Left cardiac atrium (tissue), 4 donors: ENCODE measurements at places on chromosomes 3 and 15.

GRCh38 chr3:169846458-169847193 is 23.1 kb downstream of the LRRC31 start:
- DNase-seq: no peak

DNA sequence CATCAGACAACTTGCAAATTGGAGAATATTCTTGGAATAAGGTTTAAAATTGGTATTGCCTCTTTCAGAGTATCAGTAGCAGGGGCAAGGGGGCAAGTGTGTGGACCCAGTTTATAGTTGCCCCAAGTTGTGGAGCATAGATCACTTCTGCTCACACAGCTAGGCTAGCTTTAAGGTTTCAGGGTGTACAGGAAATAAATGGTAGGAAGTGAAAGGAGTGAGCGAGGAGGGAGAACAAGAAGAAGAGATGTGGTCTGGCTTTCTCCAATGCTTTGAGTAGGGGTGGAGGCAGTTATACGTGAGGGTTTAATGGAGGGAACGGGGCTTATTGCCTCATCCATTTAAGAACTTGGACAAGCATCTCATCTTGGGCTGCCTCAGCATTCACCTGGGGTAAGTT is 290.0 kb upstream of the CFAP20DC start:
- DNase-seq: no peak

DNA sequence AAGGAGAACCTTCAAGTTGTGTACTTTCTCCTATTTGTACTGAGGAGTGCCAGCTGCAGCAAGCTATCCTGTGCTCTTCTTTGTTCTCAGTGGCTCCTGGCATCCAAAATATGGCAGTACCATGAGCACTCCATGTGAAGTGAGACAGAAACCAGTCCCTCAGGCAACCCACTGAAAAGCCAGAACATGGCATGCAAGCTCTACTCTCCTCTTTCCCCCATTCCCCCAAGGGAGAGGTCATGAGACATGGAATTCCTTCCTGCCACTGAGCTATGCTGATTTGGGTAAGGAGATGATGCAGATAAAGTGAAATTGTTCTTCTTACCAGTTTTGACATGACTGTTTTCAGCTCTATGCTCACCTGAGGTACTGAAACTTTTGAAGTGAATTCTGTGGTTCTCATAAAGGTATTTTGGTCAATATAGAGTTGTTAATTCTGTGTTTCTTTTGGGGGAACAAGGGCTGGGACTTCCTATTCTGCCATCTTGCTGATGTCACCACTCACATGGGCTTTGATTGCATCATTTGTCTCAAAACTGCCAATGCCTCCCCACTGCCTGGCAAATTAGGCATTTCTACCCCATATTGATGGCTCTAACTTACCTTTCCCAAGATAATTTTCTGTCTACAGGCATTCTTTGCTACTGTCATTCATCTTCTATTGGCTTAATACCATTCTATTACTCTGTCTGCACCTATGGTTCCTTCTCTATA is 22.8 kb upstream of the CEP152 start:
- no peak for DNase-seq

GRCh38 chr3:69081583-69082262 is 1.6 kb upstream of the UBA3 start:
- no peak for DNase-seq

DNA sequence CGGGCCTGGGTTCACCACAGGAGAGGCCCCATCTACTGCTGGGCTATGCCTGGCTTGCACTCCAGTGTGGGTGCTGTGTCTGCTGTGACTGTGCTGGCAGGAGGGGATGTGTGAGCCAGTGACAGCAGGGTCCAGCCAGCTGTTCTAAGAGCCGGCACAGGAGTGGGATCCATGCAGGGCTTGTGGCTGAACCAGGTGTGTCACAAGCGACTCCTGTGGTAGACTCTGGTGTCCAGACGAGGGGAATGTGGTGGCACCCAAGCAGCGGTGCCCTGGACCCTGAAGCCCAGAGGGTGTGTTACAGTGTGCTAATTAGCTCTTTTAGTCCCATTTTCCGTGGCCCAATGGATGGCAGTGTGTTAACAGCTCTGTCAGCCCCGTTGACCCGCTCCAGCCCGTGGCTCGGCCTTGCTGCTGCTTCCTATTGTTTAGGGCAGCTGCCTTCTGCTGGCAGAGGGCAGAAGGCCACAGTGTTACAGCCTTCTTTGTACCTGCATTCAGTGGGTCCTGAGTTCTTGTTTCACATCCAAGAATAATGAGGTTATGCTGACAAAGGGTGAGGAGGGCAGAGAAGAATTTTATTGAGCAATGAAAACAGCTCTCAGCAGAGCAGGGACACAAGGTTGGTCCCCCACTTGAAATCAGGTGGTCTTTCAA is 78.5 kb upstream of the RNU6-1 start:
- no peak for DNase-seq

GRCh38 chr3:193869221-193870201 is 266.4 kb upstream of the HES1 start:
- DNase-seq: peak; percentile 74

DNA sequence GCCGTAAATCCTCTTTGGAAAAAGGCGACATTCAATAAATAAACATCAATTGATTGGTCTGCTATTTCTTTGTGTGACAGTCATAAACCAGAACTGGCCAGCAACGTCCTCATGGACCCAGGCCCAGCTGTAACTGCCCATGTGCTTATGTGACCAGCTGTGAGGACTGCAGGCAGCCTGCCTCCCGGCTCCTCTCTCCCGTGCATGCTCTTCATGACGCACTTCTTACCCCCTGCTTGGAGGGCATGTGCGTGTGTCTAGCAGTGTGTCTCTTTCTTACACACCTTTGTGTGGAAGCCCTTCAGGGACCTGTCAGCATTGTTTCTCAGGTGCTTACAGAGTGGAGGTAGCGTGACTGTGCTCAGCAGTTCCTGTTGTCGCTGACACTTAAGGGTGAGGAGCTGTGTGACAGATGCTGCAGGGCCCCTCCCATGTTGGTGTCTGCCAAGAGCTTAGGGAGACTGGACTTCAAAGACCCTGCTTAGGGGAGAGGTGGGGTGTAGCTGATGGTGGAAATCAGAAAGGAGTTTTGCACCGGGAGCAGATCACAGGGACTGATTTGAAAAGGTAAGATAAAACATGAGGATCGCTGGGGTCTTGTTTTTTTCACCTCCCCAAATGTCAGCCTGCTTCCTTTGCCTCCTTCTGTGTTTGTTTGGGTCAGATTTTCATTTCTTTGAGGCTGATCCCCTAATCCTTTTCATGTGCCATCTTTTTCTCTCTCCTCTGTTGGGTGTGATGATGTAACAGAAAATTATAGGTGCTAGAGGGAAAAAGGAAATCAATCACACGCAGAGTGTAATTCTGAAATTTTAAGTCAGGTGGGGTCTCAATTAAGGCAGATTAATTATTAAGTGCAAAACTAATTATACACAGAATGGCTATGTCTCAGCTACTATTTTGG is 2.1 kb downstream of the PODXL2 start:
- no peak for DNase-seq

DNA sequence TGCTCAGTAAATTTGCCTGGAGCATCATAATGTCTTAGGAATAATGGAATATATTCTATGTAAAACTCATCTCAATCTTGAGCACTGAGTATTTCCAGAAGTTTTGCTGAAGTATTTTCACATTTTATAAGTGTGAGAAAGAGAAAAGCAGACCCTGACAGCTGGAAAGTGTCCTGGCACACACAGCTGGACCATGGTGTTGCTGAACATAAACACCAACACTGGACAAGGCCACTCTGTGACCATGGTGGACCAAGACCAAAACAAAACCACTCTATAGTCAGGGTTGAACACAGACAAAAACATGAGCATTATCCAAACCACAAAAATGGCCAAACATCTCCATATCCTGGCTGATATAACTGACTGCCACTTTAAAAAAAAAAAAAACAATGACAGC is 15.1 kb upstream of the SGO1 start:
- DNase-seq: no peak

DNA sequence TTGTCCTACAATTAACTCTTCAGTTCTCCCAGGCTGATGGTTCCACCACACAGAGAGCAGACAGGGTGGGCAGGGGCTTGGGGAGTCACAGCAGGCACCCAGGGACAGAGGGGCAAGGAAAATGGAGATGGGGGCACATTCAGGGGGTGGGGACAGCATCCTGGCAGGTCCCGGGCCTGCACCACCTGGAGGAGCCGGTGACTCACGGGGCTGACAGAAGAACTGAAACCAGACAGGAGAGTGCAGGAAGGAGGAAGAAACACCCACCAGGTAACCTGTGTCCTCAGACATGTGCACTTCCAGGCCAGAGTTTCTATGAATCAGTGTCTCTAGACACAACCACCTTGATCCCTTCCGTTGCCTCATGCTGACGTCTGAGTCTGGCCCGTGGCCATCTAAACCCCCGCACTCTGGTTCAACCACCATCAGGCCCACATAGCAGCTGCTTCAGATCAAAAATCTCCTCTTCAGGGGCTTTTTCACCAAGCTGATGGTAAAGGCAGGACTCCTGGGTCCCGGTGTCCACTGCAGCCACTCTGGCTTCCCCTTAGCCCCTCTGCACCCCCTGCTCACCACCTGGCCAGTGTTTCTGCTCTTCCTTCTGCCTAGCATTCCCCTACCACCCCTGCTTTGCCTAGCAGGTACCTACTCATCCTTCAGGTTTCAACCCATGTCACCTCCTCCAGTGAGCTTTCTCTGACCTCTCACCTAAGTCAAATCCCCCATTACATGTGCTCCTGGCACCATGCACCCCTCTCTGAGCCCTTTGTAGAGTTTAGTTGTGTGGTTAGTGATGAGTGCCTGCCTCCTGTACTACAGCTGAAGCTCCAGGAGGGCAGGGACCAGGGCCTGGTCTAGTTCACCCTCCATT is 16.5 kb upstream of the CYP11A1 start:
- no peak for DNase-seq

DNA sequence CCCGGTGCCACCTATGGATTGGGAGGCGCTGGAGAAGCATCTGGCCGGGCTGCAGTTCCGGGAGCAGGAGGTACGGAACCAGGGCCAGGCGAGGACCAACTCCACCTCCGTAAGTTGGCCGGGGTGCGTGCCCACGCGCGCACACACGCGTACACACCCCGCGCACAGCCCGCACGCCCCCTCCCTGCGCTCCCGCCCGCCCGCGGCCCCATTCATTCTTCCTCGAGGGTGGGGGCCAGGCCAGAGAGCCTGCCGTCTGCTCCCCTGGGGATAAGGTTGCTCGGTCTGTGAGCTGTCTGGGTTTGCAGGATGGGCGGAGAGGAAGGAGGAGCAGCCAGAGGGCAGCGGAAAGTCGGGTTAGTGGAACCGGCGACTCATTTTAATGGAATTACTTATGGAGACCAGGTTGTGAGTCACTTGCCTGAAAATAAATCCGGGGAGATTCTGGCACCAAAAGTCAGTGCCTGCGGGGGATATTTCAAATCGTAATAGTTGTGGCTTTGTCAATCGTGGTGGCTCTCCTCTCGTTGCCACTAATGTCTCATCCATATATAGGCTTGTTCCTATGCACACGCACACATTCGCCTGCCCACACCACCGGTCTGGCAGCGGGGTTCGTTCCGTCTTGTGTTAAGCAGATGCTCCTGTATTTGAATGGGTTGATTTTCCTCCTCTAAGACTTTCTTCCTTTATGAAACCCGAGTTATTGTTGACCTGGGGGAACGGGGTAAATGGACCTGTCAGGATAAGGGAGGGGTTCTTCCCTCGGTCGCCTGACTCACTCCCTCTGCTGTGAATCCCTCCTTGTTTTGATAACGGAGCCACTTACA is 223.4 kb upstream of the IL12A start:
- peak; percentile 85 for DNase-seq

GRCh38 chr15:69941706-69942495 is 155.8 kb downstream of the TLE3 start:
- no peak for DNase-seq

- no peak for DNase-seq
Measured at GRCh38 chr15:27249760-27250109, 278.8 kb downstream of the GABRG3 start.

GRCh38 chr3:140910860-140911259 is 30.8 kb upstream of the SLC25A36 start:
- DNase-seq: no peak

DNA sequence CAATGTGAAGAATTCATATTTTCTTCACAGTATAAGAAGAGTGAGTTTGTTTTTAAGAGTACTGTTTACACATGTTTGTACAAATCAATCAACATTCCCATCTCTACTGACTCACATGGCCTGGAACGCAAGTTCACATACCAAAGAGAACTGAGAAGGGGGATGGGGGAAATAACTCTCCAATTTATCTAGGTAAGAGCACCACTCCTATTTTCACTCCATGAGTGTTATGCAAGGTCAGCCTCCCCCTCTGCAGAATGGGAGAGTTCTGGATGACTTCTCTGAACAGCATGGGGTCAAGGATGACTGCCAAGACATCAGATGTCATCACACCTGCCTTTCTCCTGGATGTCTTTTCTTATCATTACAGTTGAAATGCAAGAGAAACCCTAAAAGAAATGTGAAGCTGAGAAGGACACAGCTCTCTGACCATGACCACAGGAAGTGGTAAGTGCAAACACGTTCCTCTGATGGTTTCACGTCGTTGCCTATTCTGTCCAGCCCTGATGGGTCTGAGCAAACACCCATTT is 95.2 kb downstream of the SEMA6D start:
- DNase-seq: no peak

DNA sequence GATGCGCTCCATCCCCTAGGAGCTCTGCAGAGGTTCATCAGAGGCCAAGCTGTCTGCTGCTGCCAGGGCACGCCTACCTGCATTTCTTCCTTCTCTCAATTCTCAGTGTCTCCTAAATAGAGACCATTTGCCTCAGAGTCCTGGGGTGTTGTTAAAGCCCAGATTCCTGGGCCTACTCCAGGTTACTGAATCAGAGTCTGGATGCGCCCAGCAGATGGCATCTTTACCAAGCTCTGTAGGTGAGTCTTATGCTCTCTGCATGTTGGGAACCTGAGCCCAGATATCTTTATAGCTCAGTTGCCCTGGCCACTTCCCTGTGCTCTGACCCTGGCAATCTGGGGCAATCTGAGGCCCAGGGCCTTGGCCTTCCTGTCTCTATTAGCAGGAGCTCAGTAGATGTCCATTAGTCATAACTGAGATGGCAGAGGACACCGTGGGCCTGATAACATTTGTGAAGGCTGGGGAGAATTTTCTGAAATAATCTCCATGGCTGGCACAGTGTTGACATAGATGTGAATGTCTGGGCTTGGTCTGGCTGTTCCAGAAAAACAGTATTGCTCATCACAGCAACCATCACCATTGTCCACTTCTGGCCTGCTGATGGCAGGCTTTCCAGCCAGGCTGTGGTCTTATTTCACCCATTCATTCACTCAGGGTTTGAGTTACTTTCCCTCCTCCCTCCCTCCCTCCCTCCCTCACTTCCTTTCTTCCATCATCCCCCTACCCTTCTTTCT is 13.3 kb upstream of the RBP1 start:
- no peak for DNase-seq

DNA sequence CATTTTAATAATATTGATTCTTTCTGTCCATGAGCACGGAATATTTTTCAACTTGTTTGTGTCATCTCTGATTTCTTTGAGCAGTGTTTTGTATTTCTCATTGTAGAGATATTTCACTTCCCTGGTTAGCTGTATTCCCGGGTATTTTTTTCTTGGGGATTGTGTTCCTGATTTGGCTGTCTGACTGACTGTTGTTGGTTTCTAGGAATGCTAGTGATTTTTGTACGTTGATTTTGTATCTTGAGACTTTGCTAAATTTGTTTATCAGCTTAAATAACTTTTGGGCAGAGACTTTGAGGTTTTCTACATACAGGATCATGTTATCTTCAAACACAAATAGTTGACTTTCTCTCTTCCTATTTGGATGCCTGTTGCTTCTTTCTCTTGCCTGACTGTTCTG is 418.8 kb upstream of the ALCAM start:
- no peak for DNase-seq
